ENCODE measurements at places on chromosomes 11 and 22. TPM values are rescaled to one million over a fixed set of nuclear protein-coding genes. Genes with fewer than 3 reads are reported as not detected.

MMP12 gene
- polyA plus RNA-seq = not detected

NFAM1 gene
- polyA plus RNA-seq = 0.03 TPM

C11orf42 gene
- polyA plus RNA-seq = not detected

OR1S1 gene
- not detected for polyA plus RNA-seq

UBE2L6 gene
- 38.3 TPM for polyA plus RNA-seq

PLEKHB1 gene
- polyA plus RNA-seq = 99.3 TPM

ANO9 gene
- polyA plus RNA-seq = 14.3 TPM
